H1 (cell line): ENCODE measurements at places on chromosomes 5 and 9.

- DNase-seq, result no peak
Measured at GRCh38 chr9:20508242-20508641, 114.1 kb downstream of the MLLT3 start.

DNA sequence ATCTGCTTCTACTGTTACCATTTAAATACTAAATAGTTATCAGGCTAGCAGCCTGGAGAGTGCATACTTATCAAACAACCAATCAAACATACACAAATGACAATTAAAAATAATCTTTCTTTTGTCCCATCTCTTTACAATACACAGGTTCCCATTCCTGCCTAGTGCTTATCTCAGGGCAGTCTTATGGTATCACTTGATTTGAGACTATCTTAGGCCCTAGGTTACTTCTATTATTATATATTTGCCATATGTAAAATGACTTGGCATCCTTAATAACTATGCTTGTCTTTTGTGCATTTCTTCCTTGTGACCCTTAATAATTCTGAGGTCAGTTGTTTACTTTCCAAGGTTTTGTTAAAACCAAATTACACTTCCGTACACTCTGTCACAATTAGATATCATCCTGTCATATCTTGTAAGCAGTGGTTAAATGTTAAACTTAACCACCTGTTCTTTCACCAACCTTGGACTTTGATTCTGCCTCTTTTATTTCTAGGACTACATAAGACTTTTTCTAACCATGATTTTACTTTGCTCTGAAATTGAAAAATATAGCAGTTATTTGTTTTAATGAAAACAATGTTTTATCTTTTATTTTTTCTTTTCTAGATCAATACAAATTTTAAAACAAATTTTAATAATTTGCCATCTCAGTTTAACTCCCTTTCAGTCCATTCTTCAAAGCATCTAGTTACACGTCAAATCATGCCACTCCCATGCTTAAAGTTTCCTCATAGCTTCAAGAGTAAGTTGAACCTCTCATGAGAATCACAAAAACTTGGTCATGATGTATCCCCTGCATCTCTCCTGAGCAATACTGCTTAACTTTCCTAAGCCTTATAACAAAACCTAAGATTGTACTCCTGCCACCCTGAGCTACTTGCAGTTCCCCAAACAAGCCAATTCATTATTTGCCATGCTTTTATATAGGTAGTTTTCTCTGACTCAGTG lies 281.3 kb downstream of the HCN1 start:
- no peak for DNase-seq

DNA sequence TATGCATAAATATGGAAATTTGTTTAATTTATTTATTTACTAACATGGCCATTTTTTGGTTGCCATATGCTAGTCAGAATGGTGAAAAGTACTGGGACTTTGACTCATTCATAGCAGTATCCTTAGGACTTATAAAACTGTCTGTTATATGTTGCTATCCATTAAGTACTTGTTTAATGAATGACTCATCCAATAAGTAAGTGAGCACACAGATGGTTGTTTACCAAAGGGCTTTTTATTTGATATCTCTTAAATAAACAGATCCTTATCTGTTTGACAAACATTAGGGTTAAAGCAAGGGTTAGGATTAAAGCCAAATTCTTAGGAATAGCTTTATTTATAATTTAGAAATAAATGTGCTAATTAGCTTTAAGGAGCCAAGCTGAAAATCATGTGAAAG lies 183.4 kb downstream of the FBXO4 start:
- no peak for DNase-seq

DNA sequence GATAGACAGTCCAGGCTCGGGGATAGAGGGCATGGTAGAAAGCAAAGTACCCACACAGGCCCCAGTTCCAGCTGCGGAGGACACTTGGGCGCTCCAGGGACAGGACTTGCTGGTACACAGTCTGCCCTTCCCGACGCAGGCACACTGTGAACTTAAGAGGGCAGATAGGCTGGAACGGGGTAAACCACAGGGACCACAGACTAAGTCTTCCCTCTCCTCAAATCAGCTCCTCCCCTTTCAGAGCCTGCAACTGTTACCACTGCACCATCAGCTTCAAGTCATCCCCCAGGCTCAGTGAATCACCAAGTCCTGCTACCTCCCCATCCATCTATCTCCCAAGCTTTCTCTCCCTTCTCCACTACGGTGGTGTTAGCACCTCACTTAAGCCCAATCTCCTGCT lies 7.3 kb downstream of the GBA2 start:
- DNase-seq, result no peak

DNA sequence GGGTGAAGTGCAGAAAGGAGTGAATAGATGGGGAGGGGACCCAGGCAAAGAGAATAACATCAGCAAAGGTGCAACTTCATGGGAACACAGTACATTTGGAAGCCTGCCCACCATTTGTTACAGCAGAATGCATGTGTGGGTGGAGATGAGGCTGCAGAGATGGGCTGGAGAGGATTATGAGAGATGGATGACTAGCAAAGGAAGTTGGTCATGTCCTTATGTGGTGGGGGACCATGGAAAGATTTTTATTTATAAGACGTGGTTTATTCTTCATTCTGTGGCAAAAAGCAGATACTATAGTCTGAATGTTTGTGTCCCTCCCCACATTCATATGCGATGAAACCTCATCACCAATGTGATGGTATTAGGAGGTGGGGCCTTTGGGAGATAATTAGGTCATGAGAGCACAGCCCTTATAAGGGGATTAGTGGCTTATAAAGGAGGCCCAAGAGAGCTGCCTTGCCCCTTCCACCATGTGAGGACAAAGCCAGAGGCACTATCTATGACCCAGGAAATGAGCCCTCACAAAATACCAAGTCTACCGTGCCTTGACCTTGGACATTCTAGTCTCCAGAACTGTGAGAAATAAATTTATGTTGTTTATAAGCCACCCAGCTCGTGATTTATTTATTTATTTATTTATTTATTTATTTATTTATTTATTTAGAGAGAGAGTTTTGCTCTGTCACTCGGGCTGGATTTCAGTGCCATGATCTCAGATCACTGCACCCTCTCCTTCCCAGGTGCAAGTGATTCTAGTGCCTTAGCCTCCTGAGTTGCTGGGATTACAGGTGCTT lies 483.7 kb downstream of the RAB3C start:
- DNase-seq, result no peak

GRCh38 chr5:176817841-176818377 lies 7.5 kb downstream of the UNC5A start:
- DNase-seq, result peak; percentile 79

- no peak for DNase-seq
Measured at GRCh38 chr5:131394128-131394527, 130.3 kb downstream of the CDC42SE2 start.

- no peak for DNase-seq
Measured at GRCh38 chr9:113266174-113266573, 9.2 kb downstream of the CDC26 start.

DNA sequence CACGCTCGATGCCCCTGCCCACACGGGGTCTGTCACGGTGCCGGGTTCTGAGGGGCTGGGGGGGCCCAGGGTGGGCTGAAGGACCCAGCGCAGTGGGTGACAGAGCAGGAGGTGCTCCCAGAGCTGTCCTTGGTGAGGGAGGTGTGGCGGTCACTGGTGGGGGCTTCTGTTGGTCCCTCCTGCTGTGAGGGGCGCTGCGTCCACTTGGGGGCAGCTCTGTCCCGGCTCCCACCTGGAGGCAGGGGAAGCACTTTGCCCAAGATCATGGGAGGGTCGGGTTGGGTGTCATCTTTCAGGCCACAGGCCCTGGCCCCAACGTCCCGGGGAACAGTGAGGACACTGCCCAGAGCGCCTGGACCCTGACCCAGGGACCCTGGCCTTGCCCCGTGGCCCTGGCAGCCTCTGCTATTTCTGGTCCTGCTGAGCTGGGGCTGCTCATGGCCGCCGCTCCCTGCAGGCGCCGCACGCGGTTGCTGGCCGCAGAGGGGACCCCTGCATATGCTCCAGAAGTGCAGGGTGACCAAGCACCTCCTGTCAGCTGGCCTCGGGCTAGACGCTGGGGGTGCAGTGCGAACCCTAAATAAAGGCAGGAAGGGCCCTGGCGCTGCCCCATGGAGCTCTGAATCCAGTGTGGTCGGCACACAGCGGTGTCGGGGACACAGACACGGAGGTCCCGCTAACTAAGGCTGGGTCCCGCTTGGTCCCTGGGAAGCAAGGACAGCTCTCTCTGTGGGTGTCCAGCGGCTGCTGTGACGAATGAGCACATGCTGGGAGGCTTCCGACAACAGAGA lies 11.6 kb upstream of the RNU6ATAC start:
- DNase-seq, result no peak

GRCh38 chr5:127163750-127164149 lies 90.4 kb upstream of the C5orf63 start:
- DNase-seq, result no peak

DNA sequence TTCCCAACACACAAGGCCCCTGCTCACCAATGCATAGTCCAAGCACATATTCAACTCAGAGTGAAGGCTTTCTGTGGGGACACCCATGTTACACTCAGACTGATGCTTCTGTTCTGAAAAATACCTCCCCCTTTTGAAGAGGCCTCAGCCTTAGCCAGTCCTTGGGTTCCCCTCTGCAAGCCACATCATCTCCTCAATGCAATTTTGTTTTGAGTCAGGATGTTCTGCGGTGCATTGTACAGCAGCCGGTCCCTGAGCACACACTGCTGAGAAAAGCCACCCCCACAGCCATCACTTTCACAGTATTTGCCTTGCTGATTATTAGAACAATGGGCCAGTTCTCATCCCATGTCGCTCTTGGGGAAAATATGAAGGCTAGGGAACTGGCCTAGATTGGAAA lies 241.2 kb downstream of the FAM114A2 start:
- no peak for DNase-seq

DNA sequence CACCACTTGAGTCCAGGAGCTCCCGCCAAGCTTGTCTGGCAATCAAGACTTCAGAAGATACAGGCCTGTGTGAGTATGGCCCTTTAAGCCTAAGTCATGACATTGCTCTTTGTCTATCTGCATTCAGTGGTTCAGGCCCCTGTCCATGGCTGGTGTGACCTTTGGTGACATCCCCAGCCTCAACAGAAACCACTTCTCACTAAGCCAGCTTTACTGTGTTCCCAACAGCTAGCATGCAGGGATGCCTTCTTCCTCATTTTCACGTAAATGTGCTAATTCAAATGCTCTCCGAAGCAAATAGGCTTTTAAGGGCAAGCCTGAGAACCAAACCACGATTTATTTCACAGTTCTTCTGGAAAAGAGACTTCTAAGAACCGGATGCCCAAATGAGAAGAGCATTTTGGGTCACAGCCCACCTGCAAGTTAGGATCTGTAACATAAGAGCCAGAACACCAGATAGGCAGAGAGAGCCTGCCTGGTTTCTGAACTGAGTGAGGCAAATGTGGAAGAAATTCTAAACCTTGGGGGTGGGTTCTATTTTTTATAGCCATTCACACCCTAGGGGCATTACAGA lies 14.9 kb downstream of the CD180 start:
- DNase-seq, result no peak

GRCh38 chr9:3887786-3888496 lies 362.1 kb upstream of the RFX3 start:
- no peak for DNase-seq

DNA sequence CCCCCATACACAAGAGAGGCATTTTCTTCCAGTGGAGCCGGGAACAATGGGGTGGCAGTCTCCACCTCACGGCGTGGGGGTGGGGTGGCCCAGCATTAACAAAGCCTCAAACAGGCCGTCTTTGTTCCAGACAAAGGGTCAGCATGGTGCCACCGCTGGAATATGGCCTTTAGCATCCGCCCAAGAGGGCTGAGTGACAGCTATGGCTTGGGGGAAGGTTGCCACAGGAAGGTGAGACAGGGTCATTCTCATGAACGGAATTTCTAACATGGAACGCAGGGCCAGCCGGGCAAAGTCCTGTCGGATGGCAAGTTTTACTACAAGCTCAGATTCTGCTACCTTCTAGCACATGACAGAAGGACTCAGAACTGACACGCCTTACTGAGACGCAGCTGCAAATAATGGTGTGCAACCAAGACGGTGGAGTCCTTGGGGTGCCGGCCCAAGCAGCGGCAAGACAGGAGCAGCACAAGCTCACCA lies 64.0 kb downstream of the OTULIN start:
- peak; percentile 83 for DNase-seq

DNA sequence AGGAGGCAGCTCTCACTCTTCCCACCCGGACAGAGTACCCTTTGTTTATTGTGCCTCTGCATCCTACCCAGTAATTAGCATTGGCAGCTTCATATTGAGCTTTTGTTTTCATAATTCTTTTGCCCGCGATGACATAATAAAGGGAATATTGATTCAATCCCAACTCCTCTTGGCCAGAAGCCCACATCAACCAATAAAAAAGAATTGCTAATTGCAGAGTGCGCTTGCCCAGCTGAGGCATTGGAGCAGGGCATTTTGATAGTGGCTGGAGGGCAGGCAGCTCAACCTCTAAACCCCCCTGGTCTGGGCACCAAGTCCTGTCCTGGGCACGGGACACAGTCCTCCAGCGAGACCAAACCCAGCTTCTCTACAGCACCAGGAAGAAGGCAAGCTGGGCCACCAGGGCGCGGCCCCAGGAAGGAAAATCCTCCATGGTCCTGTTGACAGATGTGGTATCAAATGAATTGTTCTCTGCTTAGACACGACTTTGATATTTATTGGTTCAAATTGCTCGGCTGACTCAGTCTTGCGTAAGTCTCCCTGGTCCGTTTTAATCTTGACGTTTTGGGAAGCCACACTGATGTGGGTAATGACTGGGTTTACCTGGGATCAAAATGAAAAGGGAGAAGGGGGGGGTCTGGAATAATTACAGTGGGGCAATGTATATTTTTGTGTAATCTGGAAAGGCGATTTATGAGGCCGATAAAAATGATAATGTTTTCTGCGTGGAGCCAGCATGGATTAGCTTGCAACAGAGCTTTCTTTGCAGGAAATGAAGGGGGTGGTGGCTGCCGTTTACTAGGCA lies 220.7 kb upstream of the MSX2 start:
- DNase-seq, result no peak

DNA sequence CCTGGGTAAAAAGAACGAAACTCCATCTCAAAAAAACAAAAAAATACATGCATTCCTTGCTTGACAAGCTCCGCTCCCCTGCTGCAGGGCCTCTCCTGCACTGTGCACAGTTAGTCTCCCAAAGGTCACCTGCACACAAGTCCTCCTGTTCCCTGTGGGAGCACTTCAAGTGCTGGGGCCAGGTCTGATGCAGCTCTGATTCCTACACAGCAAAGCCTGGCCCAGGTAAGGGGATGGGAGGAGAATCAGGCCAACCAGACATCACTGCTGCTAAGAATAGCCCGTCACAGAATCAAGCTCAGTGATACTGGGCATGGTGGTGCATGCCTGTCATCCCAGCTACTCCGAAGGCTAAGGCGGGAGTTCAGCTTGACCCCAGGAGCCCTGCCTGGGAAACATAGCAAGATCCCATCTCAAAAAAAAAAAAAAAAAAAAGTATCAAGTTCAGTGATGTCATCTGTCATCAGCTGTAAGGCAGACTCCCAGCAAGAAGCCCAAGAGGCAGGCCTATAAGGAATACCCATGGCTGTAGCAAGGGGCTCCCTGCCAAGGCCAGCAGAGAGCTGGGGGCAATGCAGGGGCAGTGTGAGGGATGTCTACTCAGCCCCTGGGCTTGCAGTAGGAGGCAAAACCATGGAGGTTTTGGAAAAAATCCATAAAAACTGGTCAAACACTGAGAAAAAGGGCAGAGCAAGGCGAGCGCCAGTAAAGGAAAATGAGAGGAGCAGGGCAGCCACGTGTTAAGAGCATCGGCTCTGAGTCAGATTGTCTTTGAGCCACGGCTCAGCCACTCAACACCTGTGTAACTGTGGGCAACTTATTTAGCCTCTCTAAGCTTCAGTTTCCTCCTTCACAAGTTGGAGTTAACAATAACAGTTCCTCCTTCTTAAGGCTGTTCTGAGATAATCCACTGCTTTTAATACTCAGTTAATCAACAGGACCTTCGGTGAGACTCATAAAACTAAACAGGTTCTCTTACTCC lies 3.2 kb downstream of the TPM2 start:
- DNase-seq, result no peak

GRCh38 chr5:172876578-172876977 lies 42.5 kb downstream of the ERGIC1 start:
- no peak for DNase-seq
